ENCODE measurements at places on chromosomes 6 and 20. TPM values are rescaled to one million over a fixed set of nuclear protein-coding genes. Genes with fewer than 3 reads are reported as not detected.

GRCh38 chr6:127120787-127121636 lies 2.5 kb downstream of the RSPO3 start:
- H3K27ac ChIP-seq = no peak overlapping the region
- H3K4me1 ChIP-seq = no peaks in the 10 kb centered on the region
- peak; percentile 74 for DNase-seq
- no peak overlapping the region for H3K4me3 ChIP-seq
- H3K27me3 ChIP-seq = peaks cover 6% of the 10 kb centered on the region

DNA sequence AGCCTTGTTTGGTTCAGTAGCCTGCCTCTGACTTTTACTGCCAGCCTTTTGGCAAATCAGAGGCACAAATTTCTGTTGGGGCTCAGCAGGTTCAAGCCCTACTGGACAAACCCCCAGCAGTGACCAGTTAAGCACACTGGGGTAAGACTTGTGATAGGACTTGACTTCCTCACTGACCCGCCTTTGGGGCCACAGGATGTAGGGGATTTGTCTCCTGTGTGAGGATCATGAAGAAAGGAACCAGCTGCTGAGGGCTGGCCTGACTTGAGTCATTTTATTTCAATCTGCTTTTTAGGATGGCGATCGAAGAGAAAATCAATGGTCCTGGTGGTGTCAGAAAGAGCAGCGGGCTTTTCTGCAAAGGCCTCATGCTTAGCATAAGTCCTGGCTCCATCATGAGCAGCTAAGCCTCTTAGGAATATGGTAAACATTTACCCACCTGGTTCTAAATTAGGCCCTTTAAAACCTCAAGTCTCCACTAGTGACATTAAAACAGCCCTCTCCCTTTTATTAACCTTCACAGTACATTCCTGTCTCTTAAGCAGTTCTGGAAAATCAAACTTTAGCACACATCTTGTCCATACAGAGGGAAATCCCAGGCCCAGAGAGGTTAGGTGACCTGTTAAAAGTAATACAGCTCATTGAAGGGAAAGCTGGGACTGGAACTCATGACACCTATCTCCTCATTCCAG lies 16.6 kb downstream of the CHMP4B start:
- H3K36me3 ChIP-seq = no peaks in the 10 kb centered on the region
- H3K27ac ChIP-seq = peak overlapping the region; percentile 18
- no peak overlapping the region for H3K4me3 ChIP-seq
- no peaks in the 10 kb centered on the region for H3K4me1 ChIP-seq
- H3K27me3 ChIP-seq = no peaks in the 10 kb centered on the region
- no peak for DNase-seq

- no peaks in the 10 kb centered on the region for H3K27me3 ChIP-seq
- H3K36me3 ChIP-seq = no peaks in the 10 kb centered on the region
- no peak overlapping the region for H3K27ac ChIP-seq
- no peak for DNase-seq
- H3K4me3 ChIP-seq = no peak overlapping the region
- no peaks in the 10 kb centered on the region for H3K4me1 ChIP-seq
Measured at GRCh38 chr6:138653435-138653834, 120.1 kb upstream of the CCDC28A start.

DNA sequence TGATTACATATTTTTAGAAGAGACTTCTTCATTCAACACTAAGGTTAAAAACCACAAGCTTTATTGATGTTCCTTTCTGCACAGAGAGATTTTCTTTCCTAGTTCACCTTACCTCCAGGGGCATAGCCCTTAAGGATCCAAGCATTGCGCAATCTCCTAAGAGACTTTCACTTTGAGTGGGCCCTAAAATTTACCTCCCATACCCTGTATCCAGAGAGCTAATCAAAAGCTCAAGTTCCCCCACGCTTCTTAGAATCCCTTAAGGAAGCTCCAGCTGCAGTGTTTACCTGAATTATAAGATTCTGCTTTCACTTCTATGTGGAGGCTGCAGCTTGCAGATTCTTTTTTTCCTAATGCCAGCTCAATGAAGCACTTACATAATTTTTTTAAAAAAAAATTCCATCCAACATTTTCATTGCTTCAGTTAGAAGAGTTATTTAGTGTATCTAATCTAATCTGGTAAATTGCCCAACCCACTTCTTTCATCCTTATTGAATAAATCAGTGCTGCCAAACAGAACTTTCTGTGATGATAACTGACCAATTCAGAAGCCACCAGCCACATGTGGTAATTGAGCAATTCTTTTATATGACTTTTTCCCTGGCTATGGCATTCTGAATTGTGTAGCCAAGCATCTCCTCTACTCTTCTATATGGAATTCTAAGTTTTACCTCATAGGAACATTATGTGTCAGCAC lies 24.6 kb upstream of the SPTLC3 start:
- H3K27ac ChIP-seq = no peak overlapping the region
- DNase-seq = no peak
- no peaks in the 10 kb centered on the region for H3K4me1 ChIP-seq
- H3K4me3 ChIP-seq = no peak overlapping the region
- no peaks in the 10 kb centered on the region for H3K36me3 ChIP-seq
- no peaks in the 10 kb centered on the region for H3K27me3 ChIP-seq

DNA sequence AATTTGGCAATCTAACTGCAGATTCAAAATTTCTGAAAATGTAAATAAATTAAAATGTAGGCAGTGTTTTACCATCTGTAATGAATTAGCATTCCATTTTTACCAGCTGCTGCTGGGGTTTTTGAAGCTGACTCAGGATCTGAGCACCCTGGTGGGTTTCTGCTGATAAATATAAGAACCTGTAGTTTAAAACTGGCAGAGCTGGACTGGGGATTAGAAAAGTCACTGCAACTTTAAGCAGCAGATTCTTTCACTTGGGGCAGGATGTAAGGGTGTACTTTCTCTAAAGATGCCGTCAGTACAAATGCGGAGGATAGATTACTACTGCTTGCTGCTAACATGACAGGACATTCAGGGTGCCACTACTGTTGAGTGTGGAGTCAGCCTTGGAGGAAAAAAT lies 341.8 kb downstream of the CDKAL1 start:
- H3K4me1 ChIP-seq = no peaks in the 10 kb centered on the region
- H3K27me3 ChIP-seq = no peaks in the 10 kb centered on the region
- no peaks in the 10 kb centered on the region for H3K36me3 ChIP-seq

DNA sequence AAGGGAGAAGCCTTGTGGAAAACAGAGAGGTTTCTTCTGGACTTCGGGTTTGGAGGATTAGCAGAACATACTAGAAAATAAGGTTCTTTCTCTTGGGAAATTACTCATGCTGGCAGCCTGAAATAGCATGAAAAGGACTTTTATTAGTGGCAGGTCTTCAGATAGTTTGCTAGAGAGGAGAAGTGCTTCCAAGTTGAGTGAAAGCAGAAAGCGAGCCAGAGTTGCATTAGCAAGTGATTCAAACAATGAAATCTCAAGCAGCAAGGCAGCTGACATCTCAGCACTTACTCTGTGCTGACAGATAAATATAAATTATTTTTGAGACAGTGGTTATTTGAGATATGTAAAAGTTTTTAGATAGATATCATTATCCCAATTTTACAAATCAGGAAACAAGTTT lies 91.9 kb downstream of the PLCB4 start:
- H3K4me3 ChIP-seq = no peak overlapping the region
- H3K27ac ChIP-seq = peak overlapping the region; percentile 24
- DNase-seq = no peak
- H3K36me3 ChIP-seq = no peaks in the 10 kb centered on the region

DNA sequence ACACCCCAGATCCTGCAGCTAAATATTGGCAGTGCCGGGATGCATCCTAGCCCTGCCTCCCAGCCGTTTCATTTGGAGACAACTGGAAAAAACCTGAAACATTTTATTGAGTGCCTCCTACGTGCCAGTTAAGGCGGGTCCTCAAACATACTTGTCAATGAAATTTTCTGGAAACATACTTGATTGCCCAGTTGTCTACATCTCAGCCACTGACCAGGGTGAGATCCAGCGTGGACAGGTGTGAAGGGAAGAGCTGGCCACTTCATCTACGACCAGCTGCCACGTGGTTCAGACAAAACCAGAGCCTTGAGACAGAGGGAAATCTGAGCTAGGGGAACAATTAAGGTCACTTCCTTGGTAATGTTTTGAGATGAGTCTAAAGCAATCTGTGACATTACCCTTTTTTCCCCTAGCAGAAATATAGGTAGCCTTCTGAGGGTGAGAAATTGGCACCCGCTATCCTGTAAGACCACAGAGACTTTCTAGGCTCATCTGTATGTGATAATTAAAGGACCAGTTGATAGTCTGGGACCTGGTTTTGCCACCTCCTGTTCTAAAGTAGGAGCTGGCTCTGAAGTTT lies 116.3 kb upstream of the MTHFD1L start:
- no peaks in the 10 kb centered on the region for H3K36me3 ChIP-seq
- H3K27ac ChIP-seq = no peak overlapping the region
- no peak overlapping the region for H3K4me3 ChIP-seq
- DNase-seq = no peak

DNA sequence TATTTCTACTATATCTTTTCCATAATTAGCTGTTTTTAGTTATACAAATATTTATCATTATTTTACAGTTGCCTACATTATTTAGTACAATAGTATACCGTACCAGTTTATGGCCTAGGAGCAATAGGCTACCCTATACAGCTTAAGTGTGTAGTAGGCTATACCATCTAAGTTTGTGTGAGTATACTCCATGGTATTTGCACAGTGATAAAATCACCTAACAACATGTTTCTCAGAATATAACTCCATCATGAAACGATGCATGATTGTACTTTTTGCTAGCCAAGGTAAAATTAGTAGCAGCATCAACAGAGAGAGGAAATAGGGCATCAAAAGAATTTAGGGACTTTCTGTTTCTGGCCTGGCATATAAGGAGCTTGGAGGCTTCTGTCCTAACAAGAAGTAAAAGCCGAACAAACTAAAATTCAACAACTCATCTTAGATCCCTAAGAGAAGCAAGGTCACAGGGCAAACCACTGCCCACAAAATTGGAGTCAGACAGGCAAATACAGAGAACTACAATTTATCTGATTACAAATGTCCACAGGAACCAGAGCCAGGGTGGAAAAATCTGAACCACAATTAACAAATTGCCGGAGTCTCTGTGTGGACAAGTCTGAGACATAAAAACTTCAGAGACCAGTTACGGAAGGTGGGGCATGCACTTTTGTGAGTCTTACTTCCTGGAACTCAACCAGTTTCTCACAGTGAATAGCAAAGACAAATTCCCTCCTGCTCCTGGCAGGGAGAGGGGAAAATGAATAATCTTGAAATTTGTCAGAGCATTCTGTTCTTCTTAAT lies 671.4 kb downstream of the RFPL4B start:
- H3K27ac ChIP-seq = peak overlapping the region; percentile 47
- no peaks in the 10 kb centered on the region for H3K27me3 ChIP-seq
- H3K36me3 ChIP-seq = no peaks in the 10 kb centered on the region

GRCh38 chr6:51717477-51717876 lies 369.9 kb downstream of the PKHD1 start:
- no peaks in the 10 kb centered on the region for H3K27me3 ChIP-seq
- no peaks in the 10 kb centered on the region for H3K4me1 ChIP-seq
- DNase-seq = no peak
- no peak overlapping the region for H3K4me3 ChIP-seq

GRCh38 chr20:45016089-45016671 lies 49.9 kb downstream of the STK4 start:
- peak overlapping the region; percentile 17 for H3K27ac ChIP-seq
- H3K4me1 ChIP-seq = no peaks in the 10 kb centered on the region
- no peaks in the 10 kb centered on the region for H3K36me3 ChIP-seq
- DNase-seq = no peak

GRCh38 chr6:82397962-82398692 lies 34.5 kb downstream of the TPBG start:
- no peaks in the 10 kb centered on the region for H3K27me3 ChIP-seq
- H3K4me3 ChIP-seq = no peak overlapping the region
- H3K4me1 ChIP-seq = no peaks in the 10 kb centered on the region

- no peaks in the 10 kb centered on the region for H3K27me3 ChIP-seq
- no peaks in the 10 kb centered on the region for H3K36me3 ChIP-seq
- no peaks in the 10 kb centered on the region for H3K4me1 ChIP-seq
- DNase-seq = no peak
- peak overlapping the region; percentile 83 for H3K27ac ChIP-seq
Measured at GRCh38 chr6:166597711-166598440, 11.4 kb upstream of the RAMACL start.

GRCh38 chr6:24935366-24936152 lies at the start of gene RIPOR2:
TSS of gene RIPOR2 (minus strand) at chr6:24935960. CDS start at chr6:24935898, 62 bp downstream.
- H3K36me3 ChIP-seq = no peaks in the 10 kb centered on the region
- H3K4me3 ChIP-seq = no peak within 1 kb of the TSS
- DNase-seq = no peak
- H3K27ac ChIP-seq = no peak within 1 kb of the TSS
- no peaks in the 10 kb centered on the region for H3K4me1 ChIP-seq
- H3K27me3 ChIP-seq = no peaks in the 10 kb centered on the region

- H3K36me3 ChIP-seq = no peaks in the 10 kb centered on the region
- H3K27ac ChIP-seq = no peak overlapping the region
- no peaks in the 10 kb centered on the region for H3K27me3 ChIP-seq
- DNase-seq = no peak
- no peaks in the 10 kb centered on the region for H3K4me1 ChIP-seq
Measured at GRCh38 chr20:17460119-17460518, 71.1 kb downstream of the BFSP1 start.

GRCh38 chr6:5139828-5140771 lies 55.0 kb downstream of the PPP1R3G start:
- no peaks in the 10 kb centered on the region for H3K36me3 ChIP-seq
- H3K27me3 ChIP-seq = no peaks in the 10 kb centered on the region
- H3K4me3 ChIP-seq = no peak overlapping the region

DNA sequence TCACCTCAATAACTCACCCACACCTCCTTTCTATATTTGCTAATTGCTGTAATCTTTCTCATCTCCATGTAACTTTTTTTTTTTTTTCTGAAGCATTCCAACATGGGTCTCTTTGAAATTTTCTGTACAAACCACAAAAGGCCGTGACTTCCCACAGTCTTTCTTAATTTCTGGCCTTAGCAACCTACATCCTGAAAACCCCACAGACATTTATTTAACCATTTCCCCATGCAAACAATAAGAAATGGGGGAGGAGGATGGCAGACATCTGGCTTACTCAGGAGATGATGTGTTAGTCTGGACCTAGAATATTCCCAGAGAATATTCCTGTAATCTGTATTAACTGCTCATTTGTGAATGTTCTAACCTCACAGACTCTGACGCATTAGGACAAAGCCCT lies 57.6 kb downstream of the MEP1A start:
- H3K36me3 ChIP-seq = no peaks in the 10 kb centered on the region
- H3K4me1 ChIP-seq = peaks cover 12% of the 10 kb centered on the region
- no peak for DNase-seq
- H3K27me3 ChIP-seq = no peaks in the 10 kb centered on the region

GGTLC1 gene
- not detected for total RNA-seq

RAB32 gene
- total RNA-seq = 7.0 TPM

DAAM2 gene
- total RNA-seq = 8.3 TPM

SLC17A9 gene
- 1.8 TPM for total RNA-seq

SYNDIG1 gene
- 38.1 TPM for total RNA-seq

ALDH5A1 gene
- total RNA-seq = 5.0 TPM

FAM83B gene
- 19.6 TPM for total RNA-seq

NEURL2 gene
- total RNA-seq = 8.8 TPM

TRIM15 gene
- total RNA-seq = not detected
